ENCODE measurements at places on chromosomes 6 and 20.

DNA sequence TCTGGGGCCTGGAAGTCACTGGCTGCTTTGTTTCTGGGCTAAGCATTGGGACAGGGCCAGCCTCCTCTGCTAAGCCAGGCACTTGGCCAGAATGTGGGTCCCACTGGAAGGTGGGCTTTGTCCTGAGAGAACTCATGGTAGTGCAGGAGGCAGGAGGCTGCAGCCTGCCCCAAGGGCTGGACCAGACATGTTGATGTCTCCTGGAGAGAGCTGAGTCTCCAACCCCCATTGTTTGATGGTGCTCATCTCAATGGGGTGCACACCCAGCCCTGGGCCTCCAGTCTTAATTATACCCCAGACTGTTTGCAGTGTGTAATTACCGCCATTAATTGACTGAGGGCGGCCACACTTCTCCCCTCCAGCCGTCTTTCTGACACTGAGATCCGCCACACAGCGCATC lies 220.5 kb upstream of the PMEPA1 start:
- no peak for DNase-seq

DNA sequence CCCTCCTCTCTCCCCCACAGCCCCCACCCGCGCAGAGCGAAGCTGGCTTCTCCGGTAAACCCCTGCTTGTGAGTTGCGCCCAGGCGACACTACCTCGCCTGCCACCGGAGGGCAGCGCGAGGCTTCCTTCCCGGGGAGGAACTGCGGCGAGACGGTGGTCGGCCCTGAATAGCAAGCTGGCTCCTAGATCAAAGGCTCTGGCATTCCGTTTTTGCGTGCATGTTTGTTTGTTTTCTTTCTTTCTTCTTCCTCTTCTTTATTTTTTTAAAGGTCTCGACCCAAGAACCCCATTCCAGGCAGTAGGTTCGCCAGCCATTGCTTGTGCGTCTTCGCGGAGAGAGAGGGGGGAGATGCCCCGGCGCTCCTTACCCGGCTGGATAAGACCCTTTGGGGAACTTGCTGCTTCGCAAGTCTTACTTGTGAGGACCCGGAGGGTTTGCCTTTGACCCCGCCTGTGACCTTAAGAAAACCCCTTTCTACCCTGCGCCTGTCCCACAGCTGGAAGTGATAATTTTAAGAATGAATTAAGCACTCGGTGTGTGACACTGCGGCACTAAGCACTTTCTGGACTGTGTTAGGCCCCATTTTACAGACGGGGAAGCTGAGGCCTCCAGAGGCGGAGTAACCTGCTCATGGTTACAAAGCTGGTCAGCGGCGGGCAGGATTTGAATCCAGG lies 92.7 kb upstream of the SIRPA start:
- DNase-seq = peak; percentile 69

DNA sequence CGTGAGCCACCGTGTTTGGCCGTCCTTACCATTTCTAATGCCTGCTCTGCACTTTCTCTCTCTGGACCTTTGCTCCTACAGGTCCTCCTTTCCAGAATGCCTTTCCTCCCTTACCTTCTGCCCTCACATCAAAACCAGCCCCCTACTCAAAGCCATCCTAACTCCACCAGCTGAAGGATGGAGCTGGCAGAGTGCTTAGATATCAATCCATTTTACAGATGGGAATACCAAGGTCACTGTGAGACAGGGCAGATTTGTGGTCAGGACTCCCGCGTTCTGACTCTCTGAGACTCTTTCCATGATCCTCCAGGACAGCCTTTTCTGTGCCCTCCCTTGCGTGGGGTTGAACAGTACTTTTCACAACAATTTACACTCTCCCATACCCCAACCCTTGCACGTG lies 41.7 kb upstream of the SCRT2 start:
- no peak for DNase-seq

GRCh38 chr20:1207293-1207878 lies 4.1 kb downstream of the C20orf202 start:
- DNase-seq = no peak

GRCh38 chr20:58094160-58094559 lies 134.3 kb downstream of the ANKRD60 start:
- DNase-seq = no peak
